NCI-H1694 treated with DMSO at 0.1 percent for 48 hours (cell line): ENCODE measurements at places on chromosomes 4 and X.

GRCh38 chrX:10741550-10741949 lies 121.2 kb upstream of the MID1 start:
- DNase-seq, result no peak

DNA sequence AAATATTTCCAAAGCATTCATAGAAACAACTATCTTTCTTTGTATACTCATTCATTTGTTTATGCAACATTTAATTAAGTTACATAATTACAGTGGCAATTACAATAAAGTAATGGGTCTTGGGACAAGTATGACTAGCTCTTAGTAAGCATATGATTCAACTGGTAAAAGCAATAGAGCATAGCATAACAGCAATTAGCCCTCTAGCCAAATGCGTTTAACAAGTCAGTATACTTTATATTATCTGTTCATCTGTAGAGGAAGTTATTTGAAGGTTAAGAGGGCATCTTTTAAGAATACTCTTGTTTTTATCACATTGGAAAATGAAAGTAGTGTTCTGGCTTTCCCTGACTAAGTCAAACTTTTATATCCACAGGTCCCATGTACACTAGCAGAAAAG lies 198.1 kb upstream of the UGT8 start:
- no peak for DNase-seq

DNA sequence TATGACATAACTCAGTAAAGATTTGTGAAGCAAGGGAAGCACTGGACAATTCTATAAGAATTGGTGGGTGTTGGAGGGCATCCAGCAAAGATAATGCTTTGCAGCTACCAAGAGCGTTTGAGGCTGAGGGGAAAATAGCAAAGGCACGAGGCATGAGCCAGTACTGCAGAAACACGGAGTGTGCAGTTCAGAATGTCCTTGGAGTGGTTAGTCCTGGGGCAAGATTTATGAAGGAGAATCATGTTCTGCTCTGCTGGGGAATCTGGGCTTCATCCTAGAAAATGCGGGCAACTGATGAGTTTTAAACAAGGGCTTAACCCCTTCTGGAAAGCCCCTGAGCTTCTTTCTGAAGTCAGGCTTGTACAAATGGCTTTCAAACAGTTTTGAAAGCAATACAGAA lies 452.5 kb downstream of the IL15 start:
- DNase-seq, result no peak

DNA sequence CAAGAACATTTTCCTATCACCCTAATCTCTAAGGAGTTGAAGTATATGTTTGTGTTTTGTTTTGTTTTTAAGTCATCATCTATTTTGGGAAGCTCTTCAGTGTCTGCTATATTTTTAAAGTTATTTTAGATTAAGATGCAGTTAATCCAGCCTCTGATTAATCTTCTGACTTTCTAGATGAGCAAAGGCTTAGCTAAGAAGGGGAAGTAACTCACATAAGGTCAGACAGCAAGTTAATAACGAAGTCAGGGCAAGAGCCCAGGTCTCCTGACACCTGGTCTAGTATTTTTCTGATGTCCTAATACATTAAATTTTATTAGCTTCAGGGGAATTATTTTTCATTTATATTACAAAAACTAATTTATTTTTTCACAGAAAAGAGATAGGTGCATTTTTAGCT lies 168.5 kb downstream of the SOWAHB start:
- DNase-seq, result no peak

DNA sequence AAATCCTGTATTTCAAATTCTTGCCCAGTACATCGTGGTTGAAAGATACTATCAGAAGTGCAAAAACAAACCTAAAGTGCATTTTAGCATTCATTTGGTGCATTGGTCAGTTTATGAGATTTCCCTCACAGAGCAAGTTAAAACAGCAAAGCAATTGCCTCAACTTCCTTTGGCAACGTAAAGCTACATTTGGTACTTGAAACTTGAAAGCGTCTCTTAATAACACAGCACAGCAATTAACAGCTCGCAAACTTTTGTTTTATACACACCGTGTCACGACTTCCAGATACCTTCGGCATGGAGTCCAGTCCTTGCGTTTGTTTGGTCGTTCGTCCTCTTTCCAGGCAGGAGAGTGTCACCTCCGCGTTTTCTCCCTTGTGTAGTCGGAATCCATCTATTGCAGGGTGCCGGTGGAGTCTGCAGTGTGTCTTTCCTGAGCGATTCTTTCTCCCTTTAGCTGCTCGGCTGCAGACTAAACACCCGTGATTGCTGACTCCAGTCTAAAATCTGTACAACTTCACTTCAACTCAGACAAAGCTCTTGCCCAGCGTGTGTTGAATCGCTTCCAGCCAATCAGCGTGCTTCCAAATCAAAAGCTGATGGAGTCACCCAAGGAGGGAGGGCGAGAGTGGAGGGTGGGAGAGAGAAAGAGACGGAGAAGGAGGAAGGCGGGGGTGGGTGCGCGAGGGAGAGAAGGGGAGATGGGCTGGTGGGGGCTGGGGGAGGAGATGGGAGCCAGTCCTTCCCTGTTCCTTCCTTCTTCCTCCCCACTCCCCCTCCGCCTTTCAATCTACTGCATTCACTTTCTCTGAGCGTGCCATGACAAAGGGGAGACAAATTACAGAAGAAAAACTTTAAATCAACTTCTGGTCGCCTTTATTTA lies at the start of gene PCDH18:
Gene PCDH18 (minus strand): TSS at position 509 of the 883 bp plus-strand sequence. CDS start 406 bp downstream, at position 103.
- DNase-seq, result no peak

- no peak for DNase-seq
These were observed 57.4 kb downstream of the MOSPD2 start for GRCh38 chrX:14930663-14931062.

DNA sequence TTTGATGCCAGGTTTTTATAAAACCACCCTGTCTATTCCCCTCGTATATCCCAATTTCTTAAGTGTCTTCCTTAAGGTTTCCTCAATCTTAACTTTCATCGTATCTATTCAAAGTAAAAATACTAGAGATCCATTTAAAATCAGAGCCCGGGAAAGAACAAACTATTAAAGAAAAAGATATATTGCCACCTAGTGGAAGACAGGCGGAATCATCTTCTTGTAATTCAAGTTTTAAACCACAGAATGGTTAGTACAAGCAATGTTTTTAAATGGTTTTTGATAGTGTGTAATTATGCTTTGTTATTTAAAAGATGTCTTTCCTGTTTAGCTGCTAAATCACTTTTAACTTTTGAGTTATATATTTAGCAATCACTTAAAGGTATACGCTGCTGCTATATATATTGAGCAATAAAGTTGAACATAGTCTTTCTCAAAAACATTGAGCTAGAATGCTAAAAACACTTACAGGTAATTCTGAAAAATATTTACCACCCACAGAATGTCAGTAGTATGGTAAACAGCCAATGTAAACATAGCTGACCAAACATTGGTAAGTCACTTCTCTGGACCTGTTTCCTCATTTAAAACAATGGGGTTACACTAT lies 18.2 kb downstream of the PRDM8 start:
- DNase-seq, result peak; percentile 66

GRCh38 chr4:45284400-45285085 lies 558.2 kb upstream of the GNPDA2 start:
- no peak for DNase-seq

DNA sequence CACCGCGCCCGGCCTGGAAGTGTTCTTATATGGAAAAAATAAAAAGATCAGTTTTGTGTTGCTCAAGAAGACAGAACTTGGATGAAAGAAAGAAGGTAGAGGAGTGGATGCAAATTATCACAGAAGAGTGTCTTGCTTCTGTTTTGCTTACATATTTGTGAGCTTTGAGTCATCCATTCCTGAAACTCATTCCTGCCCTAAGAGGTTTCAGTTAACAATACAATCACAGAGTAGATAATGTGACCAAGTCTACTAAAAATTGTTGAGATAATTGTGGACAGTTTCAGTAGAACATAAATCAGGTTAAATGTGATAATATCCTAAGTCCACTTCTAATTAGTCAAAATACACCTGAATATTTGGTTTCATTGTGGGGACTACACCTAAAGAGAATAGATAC lies 26.4 kb upstream of the LRCH2 start:
- no peak for DNase-seq

- no peak for DNase-seq
These were observed 84.5 kb downstream of the CT47B1 start for GRCh38 chrX:120791013-120791643.

- DNase-seq, result no peak
These were observed 12.4 kb downstream of the TNIP2 start for GRCh38 chr4:2743518-2744445.

DNA sequence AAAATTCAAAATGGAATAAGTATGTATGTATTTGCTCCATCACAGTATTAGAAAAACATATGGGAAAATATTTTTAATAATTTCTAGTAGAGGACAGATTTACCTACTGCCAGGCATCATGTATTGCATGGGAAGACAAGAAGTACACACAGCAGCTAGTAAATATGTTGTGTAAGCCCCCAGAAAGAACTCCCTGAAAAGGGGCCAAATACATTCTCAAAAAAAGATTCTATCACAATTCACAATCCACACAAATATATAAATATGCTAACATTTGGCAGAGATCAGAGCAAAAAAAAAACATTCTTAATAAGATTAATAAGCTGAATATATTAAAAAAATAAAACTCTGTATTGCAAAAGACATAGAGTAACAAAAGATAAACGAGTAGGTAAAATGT lies 28.0 kb downstream of the SLC10A6 start:
- no peak for DNase-seq

DNA sequence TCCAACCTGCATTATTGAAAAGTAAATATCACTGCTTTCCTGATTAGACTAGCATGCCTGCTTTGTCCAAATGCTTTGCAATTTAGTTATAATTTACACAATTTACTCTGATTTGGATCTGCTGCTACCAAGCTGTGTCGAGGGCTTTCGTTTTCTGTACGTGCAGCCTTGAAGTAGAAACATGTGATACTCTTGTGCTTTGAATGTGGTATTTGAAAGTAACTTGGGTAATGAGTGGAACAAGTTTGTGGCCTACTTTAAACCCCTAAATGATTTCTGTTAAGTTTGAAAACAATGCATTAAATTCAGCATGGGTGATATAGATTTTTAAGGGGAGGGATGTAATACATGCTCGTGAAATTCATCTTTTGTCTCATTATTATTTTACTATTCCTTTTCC lies 240.7 kb downstream of the IQCM start:
- no peak for DNase-seq

- no peak for DNase-seq
These were observed 74.3 kb downstream of the CAMK2D start for GRCh38 chr4:113687067-113687718.

- DNase-seq, result no peak
These were observed 82.6 kb downstream of the HADH start for GRCh38 chr4:108072300-108072699.

DNA sequence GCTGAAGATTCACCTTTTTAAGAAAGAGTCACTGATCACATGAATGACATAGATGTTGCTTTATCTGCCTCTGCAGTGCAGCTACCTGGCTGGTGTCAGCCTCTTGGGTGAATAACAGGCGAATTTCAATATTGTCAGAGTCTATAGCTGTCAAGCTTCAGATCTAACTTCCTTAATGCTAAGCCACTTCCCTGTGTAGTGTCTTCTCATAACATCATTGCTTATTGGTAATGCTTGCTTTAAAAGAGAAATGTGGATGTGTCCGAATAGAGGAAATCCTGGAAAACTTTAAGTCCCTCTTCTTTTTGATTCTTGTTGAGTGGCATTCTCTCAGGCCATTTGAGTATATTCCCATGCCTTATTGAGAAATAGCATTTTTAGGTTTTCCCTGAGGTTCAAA lies 7.3 kb upstream of the IGFBP7 start:
- DNase-seq, result no peak

GRCh38 chr4:182124359-182124758 lies 118.8 kb upstream of the TENM3 start:
- DNase-seq, result no peak

- DNase-seq, result no peak
These were observed 24.2 kb upstream of the CSF2RA start for GRCh38 chrX:1244164-1245076.

GRCh38 chr4:526189-526909 lies 27.3 kb downstream of the PIGG start:
- no peak for DNase-seq

DNA sequence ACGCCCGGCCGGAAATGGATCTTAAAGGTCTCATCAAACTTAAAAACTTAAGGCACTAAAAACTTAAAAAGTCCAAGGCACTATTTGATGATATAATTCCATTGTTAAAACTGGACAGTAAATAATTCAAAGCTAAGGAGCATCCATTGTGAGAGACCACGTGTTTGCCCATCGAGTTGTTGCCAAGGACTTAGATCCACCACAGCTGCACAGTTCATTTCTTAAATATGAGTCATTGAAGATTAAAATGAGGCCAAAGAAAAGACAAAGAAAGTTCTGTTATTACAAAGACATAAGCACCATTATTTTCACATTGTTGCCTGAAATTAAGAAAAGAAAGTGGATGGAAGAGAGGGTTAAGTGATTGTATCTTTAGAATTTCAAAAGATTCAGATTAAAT lies 411.5 kb upstream of the FTHL17 start:
- no peak for DNase-seq

- DNase-seq, result no peak
These were observed 1002.7 kb upstream of the PABPC4L start for GRCh38 chr4:135204311-135204710.

GRCh38 chrX:43898406-43899035 lies 16.3 kb upstream of the MAOB start:
- DNase-seq, result no peak

- DNase-seq, result no peak
These were observed 42.7 kb downstream of the SMC1A start for GRCh38 chrX:53379747-53380146.

DNA sequence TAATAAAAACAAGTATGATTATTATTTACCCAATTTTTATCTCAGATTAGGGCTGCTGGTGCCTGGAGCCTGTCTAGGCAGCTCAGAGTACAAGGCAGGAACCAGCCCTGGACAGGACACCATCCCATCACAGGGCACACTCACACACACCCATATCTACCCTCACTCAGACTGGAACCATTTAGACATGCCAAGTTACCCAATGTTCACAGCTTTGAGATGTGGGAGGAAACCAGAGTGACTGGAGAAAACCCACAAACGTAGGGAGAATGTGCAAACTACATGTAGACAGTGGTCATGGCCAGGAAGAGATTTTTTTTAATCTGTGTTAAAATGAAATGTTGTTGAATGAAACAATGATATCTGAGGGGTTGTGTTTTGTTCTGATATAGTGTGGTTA lies 35.7 kb upstream of the ADGRA3 start:
- no peak for DNase-seq

DNA sequence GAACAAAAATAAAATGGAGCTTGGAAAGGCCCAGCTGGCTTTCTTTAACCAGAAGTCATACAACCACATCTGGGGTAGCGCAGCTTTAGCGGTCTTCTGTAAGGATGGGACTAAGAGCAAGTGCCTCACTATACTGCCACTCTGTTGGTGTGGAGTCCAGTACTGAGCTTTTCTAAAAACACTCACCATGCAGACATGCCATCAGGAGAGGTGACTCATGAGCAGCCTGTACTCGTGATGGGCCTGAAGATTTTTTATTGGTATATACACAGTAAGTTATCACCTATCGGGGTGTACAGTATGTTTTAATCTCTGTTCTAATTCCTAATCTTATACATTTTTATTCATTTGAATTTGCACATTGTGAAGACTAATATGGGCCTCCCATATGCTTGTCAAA lies 9.6 kb downstream of the PPP3CA start:
- DNase-seq, result no peak

GRCh38 chrX:40733706-40734105 lies 1.6 kb downstream of the MED14 start:
- no peak for DNase-seq
